ENCODE measurements at places on chromosomes 16 and 17.

- DNase-seq: no peak
Measured at GRCh38 chr17:50879086-50879485, 12.9 kb upstream of the TOB1 start.

DNA sequence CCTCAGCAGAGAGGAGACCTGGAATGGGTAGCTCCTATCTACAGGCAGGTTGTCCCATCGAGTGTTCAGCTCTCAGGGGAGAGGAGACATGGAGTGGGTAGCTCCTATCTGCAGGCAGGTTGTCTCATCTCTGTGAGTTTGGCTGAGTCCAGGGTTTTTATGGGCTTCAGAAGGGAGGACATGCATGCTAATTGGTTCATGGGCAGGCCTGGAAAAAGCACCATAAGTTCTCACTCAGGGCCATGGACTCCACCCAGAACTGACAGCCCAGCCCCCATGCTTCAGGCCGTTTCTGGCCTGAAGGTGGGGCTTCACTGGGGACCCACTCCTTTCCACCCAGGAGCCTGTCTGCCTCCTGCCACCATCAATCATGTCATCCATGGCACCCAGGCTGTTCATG lies 84.0 kb downstream of the CYB561 start:
- no peak for DNase-seq

- DNase-seq: no peak
Measured at GRCh38 chr17:69581061-69581961, 166.8 kb downstream of the MAP2K6 start.

DNA sequence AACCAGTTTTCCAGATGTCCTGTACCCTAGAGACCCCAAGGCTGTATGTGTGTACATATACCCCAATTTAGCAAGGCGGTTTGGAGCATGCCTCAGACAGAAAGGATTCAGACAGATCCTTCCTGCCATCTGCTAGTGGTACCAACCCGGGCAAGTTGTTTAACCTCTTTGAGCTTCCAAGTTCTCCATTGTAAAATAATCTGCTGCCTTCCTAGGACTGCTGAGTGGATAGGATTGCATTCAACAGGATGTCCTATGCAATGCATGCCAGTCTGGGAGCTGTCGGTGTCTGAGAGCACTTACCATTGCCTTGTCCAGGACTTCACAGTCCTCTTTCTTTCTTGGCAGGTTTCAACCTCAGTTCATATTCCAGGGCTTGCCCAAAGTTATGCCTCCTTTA lies 1.9 kb downstream of the CDH13 start:
- DNase-seq: no peak

GRCh38 chr16:405548-406506 lies 4.1 kb downstream of the DECR2 start:
- DNase-seq: no peak

- no peak for DNase-seq
Measured at GRCh38 chr16:83799336-83799735, 8.4 kb upstream of the HSBP1 start.

GRCh38 chr16:86991679-86992078 lies 325.5 kb downstream of the C16orf95 start:
- DNase-seq: no peak

GRCh38 chr17:17742133-17742621 lies 60.9 kb downstream of the RAI1 start:
- DNase-seq: no peak

DNA sequence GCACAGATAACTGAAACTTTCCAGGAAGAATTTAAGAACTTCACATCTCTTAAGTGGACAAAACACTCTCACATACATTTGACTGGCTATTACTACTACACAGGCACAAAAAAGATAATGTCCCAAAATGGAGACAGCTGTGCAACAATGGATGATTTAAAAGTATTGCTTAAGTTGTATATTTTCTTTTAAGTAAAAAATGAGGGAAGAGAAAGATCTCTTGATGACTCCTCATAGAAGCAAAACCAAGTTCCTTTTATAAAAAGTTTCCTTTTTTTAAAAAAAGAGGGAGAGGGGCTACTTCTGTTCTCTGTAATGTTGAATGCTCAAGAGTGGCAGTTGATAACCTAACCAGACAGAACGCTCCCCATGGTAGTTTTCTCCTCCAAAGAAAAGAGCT lies 195.5 kb downstream of the ZFHX3 start:
- no peak for DNase-seq

- DNase-seq: no peak
Measured at GRCh38 chr17:59353106-59353854, 21.8 kb downstream of the YPEL2 start.

DNA sequence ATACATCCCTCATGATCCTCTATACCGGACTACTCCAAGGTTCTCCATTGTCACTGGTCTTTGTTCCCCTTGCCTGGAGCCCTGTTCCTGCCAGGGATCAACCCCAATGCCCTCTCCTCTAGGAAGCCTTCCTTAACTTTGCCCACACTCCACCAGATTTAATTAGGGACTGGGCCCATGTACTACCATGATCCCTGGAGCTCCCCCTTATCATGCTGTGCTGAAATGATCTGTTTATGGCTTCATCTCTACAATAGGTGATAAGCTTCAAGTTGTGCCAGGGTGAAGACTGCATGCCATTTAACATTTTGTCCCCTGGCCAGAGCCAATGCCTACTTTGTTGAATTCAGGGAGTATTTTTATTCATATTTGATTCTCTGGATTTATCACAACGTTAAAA lies 17.9 kb upstream of the IRX5 start:
- no peak for DNase-seq

DNA sequence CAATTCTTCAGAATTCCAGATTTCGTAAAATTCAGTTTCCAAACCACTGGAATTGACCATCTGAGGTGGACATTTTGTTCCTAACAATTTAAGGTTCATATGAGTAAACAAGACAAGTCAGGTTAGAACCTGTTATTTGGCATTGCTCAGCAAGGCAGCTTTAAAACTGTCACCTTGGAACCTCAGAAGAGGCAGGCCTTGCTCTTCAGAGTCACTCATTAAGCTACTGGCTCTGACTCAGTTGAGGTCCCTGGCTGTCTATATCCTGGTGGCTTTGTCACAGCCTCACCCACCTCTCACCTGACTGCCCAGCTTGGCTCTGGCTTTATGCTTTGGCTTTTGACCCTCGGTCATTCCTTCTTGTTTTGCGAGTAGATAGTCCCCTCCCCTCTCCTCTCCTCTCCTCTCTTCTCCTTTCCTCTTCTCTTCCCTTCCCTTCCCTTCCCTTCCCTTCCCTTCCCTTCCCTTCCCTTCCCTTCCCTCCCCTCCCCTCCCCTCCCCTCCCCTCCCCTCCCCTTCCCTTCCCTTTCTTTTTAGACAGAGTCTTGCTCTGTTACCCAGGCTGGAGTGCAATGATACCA lies 238.4 kb downstream of the SHISA9 start:
- no peak for DNase-seq

DNA sequence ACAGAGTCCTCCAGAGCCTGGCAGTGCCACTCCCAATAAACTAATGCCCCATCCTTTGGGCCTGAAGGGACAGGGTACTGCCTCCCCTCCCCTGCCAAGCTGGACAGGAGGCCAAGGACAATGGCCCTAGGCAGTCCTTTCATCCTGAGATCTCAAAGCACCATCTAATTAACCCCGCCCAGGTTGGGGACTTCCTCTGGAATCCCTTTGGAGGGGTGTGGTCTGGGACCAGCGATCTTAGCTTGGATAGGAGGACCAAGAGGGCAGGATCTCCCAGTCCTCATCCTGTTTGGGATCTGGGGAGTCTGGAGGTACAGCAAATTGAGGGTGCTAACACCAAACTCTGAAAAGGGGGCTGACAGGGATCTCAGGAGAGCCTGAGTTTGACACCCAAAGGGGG lies 18.2 kb upstream of the SP6 start:
- DNase-seq: no peak

DNA sequence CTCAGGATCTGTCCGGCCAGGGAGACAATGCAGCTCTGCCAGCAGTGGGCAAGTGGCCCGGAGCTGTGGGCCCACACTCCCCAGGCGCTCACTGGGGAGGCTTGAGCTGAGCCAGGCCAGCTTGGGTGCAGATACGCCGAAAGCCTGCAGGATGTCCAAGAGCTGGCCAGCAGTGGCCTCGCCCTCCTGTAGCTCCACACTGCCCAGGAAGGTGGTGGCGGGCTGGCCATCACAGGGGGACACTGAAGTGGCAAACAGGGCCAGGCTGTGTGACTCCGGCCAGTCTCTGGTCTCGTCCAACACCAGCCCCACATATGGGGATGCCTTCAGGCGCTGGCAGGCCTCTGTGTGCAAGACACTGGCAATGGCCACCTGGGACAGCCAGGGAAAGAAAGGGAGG lies 9.6 kb downstream of the C17orf113 start:
- no peak for DNase-seq

GRCh38 chr17:30947796-30948195 lies 23.0 kb upstream of the RNF135 start:
- no peak for DNase-seq

GRCh38 chr16:49416001-49416675 lies 42.5 kb downstream of the C16orf78 start:
- no peak for DNase-seq

DNA sequence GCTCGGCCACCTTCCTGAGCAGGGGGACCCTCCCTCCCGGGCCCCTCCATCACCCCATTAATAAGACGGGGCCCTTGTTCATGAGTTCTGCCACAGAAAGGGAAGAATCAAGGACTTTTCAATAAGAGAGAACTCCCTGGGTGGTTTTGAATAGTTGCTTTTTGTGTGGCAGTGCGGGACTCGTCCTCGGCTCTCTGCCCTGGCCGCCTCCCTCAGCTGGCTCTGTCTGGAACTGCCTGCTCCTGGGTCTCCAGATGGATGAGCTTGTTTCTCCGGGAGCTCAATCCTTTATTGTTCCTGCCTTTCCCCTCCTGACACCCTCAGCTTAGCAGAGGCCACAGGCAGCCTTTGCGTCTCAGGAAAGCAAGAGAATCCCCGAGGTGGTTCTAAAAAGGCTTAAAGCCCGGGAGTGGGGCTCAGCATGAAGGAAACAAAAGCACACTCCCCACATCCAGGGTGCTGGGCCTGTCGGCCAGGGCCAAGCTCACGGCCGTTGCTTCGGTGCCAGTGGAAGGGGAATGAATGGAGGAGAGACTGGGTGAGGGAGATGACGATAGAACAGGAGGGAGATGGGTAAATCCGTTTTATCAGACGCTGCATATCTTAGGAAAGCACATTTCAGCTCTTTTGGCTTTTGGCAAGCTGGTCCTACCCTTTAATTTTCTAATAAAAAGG lies 60.2 kb downstream of the RAI1 start:
- no peak for DNase-seq

DNA sequence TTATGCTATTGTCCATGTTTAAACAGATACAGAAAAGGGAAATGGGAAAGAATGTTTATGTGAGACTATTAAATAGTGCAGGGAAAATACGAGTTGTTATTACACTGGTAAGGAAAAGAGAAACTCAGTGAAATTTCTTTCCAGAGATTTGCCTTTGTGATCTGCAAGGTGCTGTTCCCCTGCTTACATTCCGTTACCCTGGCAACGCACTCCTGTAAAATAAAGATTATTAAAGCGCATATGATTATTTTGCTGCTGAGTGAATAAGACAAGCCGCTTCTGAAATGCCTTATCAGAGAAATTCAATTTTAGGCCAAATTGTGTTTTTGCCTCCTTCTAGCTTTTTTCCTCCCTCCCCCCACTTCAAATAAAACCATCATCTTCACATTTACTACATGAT lies 328.6 kb upstream of the PMFBP1 start:
- no peak for DNase-seq

GRCh38 chr16:27437946-27438345 lies 36.0 kb downstream of the IL21R start:
- no peak for DNase-seq

DNA sequence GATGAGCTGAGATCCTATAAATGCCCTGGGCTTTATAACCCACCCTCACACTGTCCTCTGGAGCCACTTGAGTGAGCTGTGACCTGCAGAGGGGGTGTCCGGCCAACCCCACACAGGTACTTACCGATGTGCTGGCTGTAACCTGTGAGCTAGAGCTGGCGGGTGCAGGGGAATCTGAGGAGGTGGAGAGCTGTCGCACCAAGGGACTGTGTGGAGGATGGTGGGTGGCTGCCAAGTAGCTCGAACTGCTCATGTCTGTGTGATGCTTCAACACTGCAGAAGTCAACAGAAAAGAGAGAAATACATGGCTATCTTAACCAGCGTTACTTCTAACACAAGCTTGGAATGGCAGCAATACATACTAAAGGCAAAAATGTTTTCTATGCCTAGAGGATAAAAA lies 39.4 kb downstream of the STH start:
- no peak for DNase-seq

DNA sequence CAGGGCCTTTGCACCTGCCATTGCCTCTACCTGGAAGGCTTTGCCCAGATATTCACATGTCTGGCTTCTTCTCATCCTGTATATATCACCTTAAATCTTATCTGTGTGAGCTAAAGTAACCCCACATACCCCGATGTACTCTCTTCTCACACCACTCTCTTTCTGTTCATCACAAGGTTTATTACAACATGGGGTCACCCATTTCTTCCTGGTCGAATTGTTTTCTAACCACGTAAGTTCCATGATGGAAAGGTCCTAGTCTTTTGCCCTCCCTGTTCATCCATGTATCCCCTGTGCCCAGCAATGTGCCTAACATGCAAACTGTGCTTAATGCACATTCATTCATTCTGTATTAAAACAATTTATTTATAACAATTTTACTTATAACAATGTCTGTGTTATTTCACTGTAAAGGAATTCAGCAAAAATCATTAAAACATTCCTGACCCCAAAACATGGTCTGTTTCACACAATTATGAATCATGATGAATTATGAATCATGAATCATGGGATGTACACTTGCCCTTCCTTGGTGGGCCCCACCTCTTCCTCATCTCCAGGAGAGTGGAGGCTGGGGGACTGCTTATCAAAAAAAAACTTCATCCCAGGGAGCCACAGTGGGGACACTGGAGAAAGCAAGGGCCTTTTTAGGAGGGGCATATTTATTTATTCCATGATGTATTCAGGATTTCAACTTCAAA lies 336.4 kb downstream of the GRIN2A start:
- DNase-seq: no peak

DNA sequence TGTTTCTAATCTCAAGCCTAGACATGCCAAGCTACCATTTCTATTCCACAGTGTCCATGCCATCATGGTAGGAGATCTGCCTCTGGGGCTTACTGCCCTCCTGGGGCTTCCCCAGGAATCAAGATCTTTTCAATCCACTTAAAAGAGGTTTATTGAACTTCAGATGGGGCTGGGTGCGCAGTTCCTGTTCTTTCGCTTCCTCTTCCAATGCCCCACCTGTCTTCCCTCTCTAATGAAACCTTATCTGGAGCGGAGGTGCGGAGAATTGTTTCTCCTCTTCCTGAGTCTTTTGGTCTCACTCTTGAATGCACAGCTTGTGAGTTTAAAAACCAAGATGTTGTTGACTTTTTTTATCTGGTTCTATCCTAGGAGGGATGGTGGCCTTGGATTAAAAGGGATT lies 30.4 kb upstream of the METTL16 start:
- no peak for DNase-seq

Data from esophagus squamous epithelium (tissue), 5 donors.